IMR-90 (cell line): ENCODE measurements at places on chromosomes 12 and 14. TPM values are rescaled to one million over a fixed set of nuclear protein-coding genes. Genes with fewer than 3 reads are reported as not detected.

Gene TSHR
- total RNA-seq: not detected in 2 replicates

Gene PHLDA1
- 27.8 and 47.8 TPM in 2 replicates for total RNA-seq

Gene TAS2R50
- total RNA-seq: 2.3 and 4.4 TPM in 2 replicates

Gene MLEC
- 117 and 137 TPM in 2 replicates for total RNA-seq

Gene BICD1
- total RNA-seq: 17.2 and 25.0 TPM in 2 replicates

Gene C14orf39
- 0.28 and 0.36 TPM in 2 replicates for total RNA-seq

DNA sequence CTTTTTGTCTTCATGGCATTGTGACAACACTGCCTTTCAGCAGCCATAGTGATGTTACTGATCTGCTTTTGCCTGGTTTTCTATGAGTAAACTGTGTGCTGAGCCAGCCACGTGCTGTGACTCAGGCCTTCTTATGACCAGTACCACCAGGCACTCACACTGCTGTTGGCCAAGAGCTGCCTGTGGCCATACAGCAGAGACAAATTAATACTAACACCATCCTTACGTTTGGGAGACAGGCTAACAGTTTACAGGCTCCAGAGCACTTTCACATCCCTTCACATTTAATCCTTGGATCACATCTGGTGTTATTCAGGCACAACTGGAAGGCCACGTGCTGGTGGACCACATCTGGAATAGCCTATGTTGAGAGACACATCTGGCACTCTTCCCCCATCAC lies 377.9 kb downstream of the CCDC91 start:
- no peaks in the 10 kb centered on the region for H3K27me3 ChIP-seq
- no peak overlapping the region for H3K4me3 ChIP-seq
- H3K36me3 ChIP-seq: no peaks in the 10 kb centered on the region

DNA sequence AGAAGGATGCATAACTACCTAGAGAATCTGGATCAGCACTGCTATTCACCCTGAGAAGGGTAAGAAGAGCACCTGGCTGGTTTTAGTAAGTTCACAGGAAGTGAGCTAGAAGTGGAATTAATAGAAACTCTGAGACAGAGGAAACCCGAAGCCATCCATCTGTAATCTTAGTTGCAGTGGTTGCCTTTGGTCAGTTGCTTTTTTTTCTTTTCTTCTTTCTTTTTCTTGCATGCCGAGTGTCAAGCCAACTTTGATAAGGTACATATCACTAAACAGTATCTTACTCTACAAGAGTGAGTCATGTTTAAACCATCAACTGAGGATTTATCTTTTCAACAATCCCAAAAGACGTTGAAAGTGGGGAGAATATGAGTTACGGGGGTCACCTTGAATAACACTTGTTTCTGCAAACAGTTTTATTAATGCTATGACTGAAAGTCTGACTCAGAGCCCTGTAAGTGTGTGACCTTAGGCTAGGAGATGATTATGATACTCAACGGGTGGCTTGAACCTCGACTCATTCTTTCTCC lies 26.7 kb downstream of the C12orf75 start:
- no peaks in the 10 kb centered on the region for H3K27me3 ChIP-seq
- peaks cover 24% of the 10 kb centered on the region for H3K4me1 ChIP-seq
- peak; percentile 67 for DNase-seq

DNA sequence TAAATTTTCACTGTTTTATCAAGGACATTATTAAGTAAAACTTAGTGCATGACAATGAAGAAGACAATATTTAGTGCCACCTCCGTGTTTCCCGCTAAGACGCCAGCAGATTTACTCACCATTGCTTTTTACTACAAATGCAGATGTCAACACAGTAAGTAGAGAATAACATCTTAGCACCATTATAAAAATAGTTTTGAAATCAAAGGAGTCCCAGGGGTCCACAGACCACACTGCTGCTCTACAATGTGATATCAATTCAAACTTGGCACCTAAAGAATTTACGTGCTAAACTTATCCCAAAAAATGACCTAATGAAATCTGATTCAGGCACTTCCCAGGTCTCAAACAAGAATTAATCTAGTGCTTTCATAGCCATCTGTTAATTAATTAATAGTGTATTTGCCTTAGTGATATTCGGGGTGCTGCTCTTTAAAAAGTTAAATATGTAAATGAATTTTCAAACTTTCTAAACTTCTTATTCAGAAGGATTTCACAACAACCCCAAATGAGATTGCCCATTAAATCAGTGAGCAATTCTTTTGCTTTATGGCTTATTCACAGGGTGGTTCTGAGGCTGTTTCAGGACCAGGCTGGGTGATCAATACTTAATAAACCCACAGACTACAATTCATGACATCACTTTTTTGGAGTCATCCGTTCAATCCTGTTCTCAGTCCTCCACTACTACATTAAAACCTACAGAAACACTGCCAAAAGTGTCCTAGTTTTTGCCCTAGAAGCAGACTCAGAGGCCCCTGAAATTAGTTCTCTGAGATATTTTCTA lies 161.3 kb upstream of the LMNTD1 start:
- H3K36me3 ChIP-seq: no peaks in the 10 kb centered on the region
- H3K4me1 ChIP-seq: peaks cover 5% of the 10 kb centered on the region
- no peaks in the 10 kb centered on the region for H3K27me3 ChIP-seq
- H3K4me3 ChIP-seq: no peak overlapping the region
- H3K27ac ChIP-seq: no peak overlapping the region
- DNase-seq: no peak

- peaks cover 16% of the 10 kb centered on the region for H3K4me1 ChIP-seq
- peaks cover 28% of the 10 kb centered on the region for H3K36me3 ChIP-seq
- peak; percentile 61 for DNase-seq
- H3K4me3 ChIP-seq: no peak overlapping the region
- H3K27ac ChIP-seq: no peak overlapping the region
Measured at GRCh38 chr14:23028799-23029198, 5.9 kb downstream of the PSMB5 start.

- no peak for DNase-seq
- H3K4me1 ChIP-seq: peaks cover 11% of the 10 kb centered on the region
- no peak overlapping the region for H3K4me3 ChIP-seq
- no peaks in the 10 kb centered on the region for H3K36me3 ChIP-seq
- no peaks in the 10 kb centered on the region for H3K27me3 ChIP-seq
- no peak overlapping the region for H3K27ac ChIP-seq
Measured at GRCh38 chr12:12810553-12811021, 2.6 kb upstream of the DDX47 start.

DNA sequence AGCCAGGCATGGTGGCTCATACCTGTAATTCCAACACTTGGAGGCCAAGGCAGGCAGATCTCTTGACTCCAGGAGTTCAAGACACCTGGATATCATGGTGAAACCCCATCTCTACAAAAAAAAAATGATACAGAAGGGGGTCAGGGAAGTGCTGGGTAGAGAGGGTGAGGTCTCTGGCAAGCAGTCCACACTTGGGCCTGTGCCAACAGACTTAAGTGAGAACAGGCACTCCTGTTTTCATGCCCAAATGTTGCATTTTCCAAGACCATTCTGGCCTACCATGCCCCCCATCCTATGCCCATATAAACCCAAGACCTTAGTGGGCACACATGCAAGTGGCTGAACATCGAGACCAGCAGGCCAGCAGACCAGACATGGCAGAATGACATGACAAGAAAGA lies 16.0 kb upstream of the CMAS start:
- H3K27ac ChIP-seq: no peak overlapping the region
- H3K27me3 ChIP-seq: no peaks in the 10 kb centered on the region
- peaks cover 2% of the 10 kb centered on the region; the same call in 1 of the 2 replicates for H3K4me1 ChIP-seq
- no peak overlapping the region for H3K4me3 ChIP-seq
- no peaks in the 10 kb centered on the region for H3K36me3 ChIP-seq

- no peaks in the 10 kb centered on the region for H3K36me3 ChIP-seq
- no peaks in the 10 kb centered on the region for H3K27me3 ChIP-seq
- peaks cover 4% of the 10 kb centered on the region; the same call in 1 of the 2 replicates for H3K4me1 ChIP-seq
Measured at GRCh38 chr12:19529951-19530636, 90.8 kb downstream of the AEBP2 start.

DNA sequence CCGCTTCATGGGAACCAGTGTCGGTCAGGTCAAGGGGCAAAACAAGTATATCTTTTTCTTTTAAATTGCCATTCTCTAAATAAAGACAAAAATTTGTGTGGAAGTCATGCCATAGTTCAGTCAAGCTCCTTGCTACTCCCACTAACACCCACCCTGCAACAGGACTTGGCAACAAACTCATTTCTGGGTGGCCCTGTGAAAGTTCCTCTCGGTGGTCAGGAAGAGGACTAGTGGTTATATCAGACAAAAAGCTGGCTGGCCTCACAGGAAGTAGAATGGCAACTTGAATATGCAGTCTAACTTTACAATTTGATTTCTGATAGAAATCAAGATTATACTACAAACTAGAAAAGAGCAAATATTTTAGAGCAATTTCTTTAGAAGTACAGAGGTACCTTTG lies 11.2 kb downstream of the DHRS7 start:
- DNase-seq: no peak
- no peak overlapping the region for H3K4me3 ChIP-seq
- peaks cover 13% of the 10 kb centered on the region for H3K36me3 ChIP-seq
- H3K4me1 ChIP-seq: peaks cover 5% of the 10 kb centered on the region

- H3K27ac ChIP-seq: no peak overlapping the region
- no peaks in the 10 kb centered on the region for H3K36me3 ChIP-seq
- no peaks in the 10 kb centered on the region for H3K4me1 ChIP-seq
- no peak overlapping the region for H3K4me3 ChIP-seq
- DNase-seq: no peak
- H3K27me3 ChIP-seq: peaks cover 2% of the 10 kb centered on the region; the same call in 1 of the 2 replicates
Measured at GRCh38 chr12:67220065-67220464, 49.1 kb upstream of the CAND1 start.

- no peak overlapping the region for H3K27ac ChIP-seq
- no peak overlapping the region for H3K4me3 ChIP-seq
- H3K27me3 ChIP-seq: peaks cover 15% of the 10 kb centered on the region
- no peak for DNase-seq
- H3K36me3 ChIP-seq: no peaks in the 10 kb centered on the region
- no peaks in the 10 kb centered on the region for H3K4me1 ChIP-seq
Measured at GRCh38 chr12:737122-737739, 15.1 kb upstream of the WNK1 start.

DNA sequence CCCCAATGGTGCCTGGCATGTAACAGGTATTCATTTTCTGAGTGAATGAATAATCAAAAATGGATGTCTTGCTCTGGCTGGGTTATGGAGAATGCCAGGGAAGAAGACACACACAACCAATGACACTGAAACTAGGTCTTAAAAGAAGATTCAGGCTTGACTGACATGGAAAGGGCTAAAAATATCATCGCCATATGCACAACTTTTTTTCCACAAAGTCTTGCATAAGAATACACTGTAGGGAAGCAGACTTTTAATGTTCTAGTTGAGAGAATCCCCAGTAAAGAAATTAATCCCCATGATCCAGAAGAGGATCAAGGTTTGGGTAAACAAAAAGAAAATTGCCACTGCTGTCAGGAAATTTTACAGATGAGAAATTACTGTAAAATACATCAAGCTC lies 116.4 kb downstream of the SLC2A13 start:
- no peaks in the 10 kb centered on the region for H3K27me3 ChIP-seq
- no peaks in the 10 kb centered on the region for H3K4me1 ChIP-seq
- H3K4me3 ChIP-seq: no peak overlapping the region
- H3K27ac ChIP-seq: no peak overlapping the region

GRCh38 chr14:64572386-64573104 lies 22.8 kb downstream of the PPP1R36 start:
- no peaks in the 10 kb centered on the region for H3K36me3 ChIP-seq
- no peak overlapping the region for H3K27ac ChIP-seq
- no peaks in the 10 kb centered on the region for H3K27me3 ChIP-seq

DNA sequence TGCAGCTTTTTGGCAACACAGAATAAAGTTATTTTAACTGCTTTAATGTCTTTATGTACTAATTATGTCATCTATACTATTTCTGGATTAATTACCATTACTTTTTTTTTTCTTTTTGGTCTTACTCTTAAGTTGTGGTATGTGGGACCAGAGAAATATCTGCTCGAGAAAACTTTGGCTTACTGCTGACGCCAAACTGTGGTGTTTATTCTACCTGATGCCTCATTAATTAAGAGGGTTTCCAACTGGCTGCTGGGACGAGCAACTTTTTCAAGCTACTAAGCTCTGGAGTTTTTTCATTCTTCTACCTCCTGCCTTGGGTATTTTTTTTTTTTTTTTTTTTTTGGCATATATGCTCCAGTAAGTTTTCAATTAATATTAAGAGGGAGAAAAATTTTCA lies 1257.5 kb downstream of the FSCB start:
- no peaks in the 10 kb centered on the region for H3K36me3 ChIP-seq
- H3K27ac ChIP-seq: no peak overlapping the region
- no peak for DNase-seq
- no peak overlapping the region for H3K4me3 ChIP-seq

DNA sequence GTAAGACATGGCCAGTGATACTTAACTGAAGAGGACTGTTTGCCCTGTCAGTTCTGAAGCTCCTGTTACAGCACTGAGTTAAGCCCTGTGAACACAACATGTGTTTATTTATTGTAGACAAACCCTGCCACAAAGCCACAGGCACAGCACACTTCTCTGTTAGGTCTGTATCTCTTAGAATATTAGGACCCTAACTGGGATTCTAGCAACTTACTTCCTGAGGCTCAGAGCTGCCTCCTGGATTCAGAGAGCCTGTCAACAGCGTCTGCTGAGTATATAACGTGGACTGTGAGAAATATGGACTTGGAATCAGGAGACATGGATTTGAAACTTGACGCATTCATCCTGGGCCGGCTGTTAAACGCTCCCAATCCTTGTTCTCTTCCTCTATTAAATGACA lies 135.0 kb upstream of the HIF1A start:
- no peaks in the 10 kb centered on the region for H3K27me3 ChIP-seq
- H3K36me3 ChIP-seq: no peaks in the 10 kb centered on the region
- H3K27ac ChIP-seq: peak overlapping the region; percentile 87
- DNase-seq: peak; percentile 61

DNA sequence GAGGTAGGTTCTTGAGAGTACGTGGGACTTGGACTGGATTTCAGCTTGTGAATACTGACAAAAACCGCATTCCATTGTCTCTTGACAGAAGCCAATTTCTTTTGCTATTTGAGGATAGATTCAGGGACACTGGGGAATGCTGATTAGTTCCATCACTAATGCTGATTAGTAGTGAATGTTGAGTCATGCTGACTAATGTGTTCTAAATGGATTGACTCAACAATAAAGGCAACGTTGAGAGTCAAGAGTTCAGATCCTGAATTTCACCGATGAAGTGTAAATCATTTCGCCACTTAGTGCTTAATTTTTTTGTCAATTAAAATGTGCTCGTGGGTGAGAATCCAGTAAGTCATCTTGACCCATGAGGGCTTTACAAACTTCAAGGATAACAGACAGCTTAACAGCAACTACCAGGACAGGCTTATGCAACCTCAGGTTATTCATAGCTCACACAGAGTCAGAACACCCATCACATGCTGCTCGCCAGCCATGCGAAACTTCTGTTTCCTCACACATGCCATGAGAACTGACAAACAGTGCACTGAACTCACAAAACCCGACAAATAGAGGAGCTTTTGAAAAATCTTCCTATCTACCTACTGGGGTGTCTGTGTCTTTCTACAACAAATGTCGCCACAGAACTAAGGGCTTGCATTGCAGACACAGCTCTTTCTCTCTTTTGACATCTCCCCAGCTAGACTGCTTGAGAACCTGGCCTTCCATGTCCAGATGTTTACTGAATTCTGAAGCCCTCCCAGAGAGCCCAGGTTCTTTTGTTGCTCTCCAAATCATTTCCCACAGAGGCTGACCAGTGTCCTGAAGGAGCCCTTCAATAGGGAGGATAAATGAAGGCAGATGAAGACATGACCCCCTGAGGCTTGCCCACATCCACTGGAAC lies 316.4 kb downstream of the ZFP36L1 start:
- peaks cover 9% of the 10 kb centered on the region for H3K4me1 ChIP-seq
- no peak overlapping the region for H3K27ac ChIP-seq

- H3K27ac ChIP-seq: no peak overlapping the region
- no peak overlapping the region for H3K4me3 ChIP-seq
- H3K36me3 ChIP-seq: no peaks in the 10 kb centered on the region
- H3K4me1 ChIP-seq: no peaks in the 10 kb centered on the region
- H3K27me3 ChIP-seq: no peaks in the 10 kb centered on the region
Measured at GRCh38 chr14:99079061-99079727, 192.8 kb downstream of the BCL11B start.

- H3K36me3 ChIP-seq: no peaks in the 10 kb centered on the region
- H3K27me3 ChIP-seq: peaks cover 43% of the 10 kb centered on the region
- no peak overlapping the region for H3K27ac ChIP-seq
Measured at GRCh38 chr14:67440513-67440912, 28.5 kb upstream of the PLEK2 start.
